ENCODE measurements at places on chromosomes 5 and 9. TPM values are rescaled to one million over a fixed set of nuclear protein-coding genes. Genes with fewer than 3 reads are reported as not detected.

The NUDT12 gene
- total RNA-seq: 11.1 TPM

The SLCO4C1 gene
- not detected for total RNA-seq

The EFNA5 gene
- 5.8 TPM for total RNA-seq

The MAMDC2 gene
- 3.2 TPM for total RNA-seq

The TEX48 gene
- total RNA-seq: not detected

The NOTCH1 gene
- total RNA-seq: 31.6 TPM

The GABRA6 gene
- not detected for total RNA-seq

The HTR4 gene
- total RNA-seq: not detected

The DDX4 gene
- not detected for total RNA-seq

The TMEM174 gene
- total RNA-seq: not detected

Measured in smooth muscle cell of trachea (primary cell).